NCI-H1048 (cell line): ENCODE measurements at places on chromosomes 1 and 21.

DNA sequence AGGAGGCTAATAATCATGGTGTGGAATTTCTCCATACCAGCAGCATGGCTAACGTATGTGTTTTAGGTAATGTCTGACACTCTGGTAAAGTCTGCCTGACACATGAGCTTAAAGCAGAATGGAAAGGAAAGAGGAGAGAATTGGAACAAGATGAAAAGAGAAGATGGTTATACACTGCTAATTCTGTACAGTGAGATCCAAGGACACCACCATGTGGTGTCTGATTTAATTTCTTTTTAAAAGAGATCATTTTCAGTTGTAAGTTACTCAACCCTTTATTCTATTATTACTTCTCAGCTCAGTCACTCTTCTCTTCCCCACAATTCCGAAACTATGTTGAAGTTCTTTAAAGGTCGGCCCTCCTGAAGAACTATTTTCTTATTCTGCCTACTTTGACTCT lies 15.6 kb downstream of the PRKAB2 start:
- DNase-seq: no peak

DNA sequence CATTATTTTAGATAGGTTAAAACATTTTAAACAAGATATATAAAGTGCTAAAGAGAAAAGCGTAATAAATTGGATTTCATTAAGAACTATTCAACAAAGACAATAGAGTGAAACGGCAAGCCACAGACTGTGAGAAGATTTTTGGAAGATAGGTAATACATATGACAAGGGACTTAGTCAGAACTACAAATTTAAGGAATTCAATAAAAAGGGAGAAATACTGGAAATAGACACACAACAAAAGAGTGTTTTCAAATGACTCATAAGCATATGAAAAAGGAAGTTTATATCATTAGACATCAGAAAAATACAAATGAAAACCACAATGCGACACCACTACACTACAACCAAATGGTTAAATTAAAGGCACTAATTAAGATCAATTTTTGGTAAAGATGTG lies 90.5 kb downstream of the GDAP2 start:
- no peak for DNase-seq

DNA sequence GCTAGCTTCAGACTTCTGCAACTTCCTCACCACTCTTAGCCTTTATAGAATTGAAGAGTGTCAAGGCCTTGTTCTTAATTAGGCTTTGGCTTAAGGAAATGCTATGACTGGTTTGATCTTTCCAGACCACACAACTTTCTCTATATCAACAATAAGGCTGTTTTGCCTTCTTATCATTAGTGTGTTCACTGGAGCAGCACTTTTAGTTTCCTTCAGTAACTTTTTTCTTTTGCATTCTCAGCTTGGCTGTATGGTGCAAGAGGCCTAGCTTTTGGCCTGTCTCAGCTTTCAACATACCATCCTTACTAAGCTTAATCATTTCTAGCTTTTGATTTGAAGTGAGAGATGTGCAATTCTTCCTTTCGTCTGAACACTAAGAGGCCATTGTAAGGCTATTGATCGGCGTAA lies 8.6 kb downstream of the PRKACB start:
- no peak for DNase-seq

DNA sequence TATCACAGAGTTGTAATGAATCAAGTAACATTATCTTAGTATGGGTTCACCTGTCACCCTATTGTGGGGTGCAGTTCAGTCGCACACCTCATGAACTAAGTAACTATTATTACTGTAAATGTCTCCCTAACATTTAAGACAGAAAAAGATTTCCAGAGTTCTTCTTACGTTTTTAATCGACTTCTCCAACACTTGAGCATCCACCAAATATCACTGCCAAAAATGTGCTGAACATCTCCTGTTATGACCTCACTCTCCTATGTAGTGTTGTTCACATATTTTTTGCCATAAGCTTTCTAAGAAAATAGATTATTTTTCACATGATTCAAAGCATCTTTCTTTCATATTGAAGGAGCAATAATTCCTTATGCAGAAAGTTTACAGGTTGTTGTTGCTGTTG lies 1.3 kb downstream of the TTLL7 start:
- no peak for DNase-seq

DNA sequence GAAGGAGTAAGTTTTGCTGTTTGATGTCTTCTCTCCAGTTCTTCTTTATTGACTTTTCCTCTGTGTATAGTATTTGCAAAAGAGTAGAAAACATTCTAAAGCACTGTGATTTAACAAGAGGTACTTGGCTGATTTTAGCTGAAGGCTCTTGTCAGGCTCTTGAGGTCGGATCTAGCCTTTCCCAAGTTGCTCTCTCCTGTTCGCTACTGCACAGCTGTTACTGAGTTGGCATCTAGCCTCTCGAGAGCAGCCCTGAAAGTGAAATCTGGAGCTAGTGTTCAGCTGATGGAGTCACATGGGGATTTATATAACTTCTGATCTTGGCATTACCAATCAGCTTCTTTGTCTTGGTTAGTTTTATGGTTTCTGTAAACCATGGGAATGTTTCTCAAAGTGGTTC lies 193.1 kb downstream of the RYR2 start:
- no peak for DNase-seq

GRCh38 chr1:95321531-95321930 lies 87.5 kb downstream of the RWDD3 start:
- DNase-seq: no peak

DNA sequence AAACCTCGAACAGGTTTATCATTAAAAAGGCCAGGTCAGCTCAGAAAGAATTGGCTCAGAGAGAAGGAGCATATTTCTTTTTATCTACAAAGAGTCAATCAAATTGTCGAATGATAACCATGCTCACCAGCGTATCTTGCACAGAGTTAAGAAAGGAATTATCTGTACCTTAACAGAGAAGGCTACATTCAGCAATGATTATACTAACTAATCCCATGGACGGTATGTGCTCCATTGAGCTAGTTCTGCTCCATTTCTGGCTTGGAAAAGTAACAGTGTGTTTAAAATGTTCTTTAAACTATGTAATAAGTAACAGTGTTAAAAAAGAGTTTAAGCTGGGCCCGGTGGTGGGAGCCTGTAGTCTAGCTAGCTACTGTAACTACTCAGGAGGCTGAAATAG lies 4.2 kb downstream of the UBR4 start:
- no peak for DNase-seq

GRCh38 chr1:168386492-168386891 lies 105.8 kb downstream of the TBX19 start:
- no peak for DNase-seq

DNA sequence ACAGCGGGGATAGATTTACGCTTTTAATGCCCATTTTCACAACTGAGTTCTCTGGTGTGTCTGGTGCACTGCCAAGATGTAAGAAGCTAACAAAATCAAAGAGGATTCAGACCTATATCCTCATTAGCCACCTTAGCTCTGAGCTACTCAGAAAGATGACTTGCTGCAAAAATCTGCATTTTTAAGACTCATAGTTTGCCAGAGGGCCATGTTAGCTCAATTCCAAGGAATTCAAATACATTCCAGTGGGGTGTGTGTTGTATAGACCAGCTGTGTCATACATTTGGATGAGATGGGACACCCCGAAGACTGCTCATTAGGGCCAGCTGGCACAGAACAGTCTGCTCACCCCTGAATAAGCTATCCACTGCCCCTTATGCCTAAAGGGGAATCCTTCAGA lies 8.9 kb downstream of the DENND2D start:
- no peak for DNase-seq

- no peak for DNase-seq
Measured at GRCh38 chr1:1150100-1150499, 23.6 kb upstream of the TTLL10 start.

GRCh38 chr1:209400351-209401220 lies 182.9 kb upstream of the CAMK1G start:
- DNase-seq: no peak

GRCh38 chr1:85296980-85297379 lies 20.5 kb upstream of the BCL10 start:
- DNase-seq: no peak

DNA sequence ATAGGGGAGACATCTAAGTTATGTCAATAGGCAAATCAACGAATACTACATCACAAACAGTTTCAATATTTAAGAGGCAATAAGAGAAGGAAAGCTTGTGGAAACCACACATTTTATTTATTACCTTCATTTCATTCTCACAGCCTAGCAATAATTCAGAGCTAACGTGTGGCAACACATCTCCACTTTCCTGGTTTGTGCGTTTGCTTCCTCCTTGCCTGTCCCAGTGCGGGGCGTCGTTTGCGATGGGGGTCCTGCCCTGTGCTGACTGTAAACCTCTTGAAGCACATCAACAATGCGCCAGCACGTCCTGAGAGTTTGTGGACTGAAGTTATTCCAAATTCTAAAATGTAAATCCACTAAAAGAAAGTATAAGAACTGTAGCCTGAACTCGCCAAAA lies 14.4 kb upstream of the VPS26C start:
- DNase-seq: no peak

DNA sequence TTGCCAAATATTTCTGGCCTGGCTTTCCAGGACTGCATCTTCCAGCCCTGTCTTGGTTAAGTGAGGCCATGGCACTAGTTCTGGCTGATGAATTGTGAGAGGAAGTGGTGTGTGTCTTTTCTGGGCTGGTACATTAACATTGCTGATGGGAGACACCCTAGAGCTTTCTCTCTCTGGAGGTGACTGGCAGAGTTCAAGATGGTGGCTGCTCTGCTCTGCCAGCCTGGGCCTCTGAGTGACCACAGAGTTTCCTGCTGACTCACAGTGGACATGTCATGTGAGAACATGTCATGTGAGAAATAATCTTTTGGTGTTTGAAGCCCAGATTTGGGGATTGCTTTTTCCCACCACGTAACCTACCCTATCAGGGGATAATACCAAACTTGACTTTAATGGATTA lies 218.0 kb upstream of the KIAA0040 start:
- no peak for DNase-seq

DNA sequence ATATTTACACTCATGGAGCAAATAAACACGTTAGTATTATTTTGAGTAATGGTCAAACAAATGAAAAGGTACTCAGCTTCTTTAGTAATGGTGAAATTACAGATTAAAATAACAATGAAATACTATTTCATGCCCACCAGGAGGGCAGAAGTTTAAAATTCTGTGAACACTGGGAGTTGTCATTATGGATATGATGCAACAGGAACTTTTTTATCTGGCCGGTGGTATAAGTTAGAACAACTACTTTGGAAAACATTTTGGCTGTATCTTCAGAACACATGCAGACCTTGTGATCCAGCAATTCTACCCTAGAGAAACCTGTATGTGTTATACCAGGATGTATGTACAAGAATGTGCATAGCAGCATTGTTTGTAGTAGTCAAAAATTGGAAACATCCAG lies 23.2 kb upstream of the PPP1R8 start:
- DNase-seq: no peak

DNA sequence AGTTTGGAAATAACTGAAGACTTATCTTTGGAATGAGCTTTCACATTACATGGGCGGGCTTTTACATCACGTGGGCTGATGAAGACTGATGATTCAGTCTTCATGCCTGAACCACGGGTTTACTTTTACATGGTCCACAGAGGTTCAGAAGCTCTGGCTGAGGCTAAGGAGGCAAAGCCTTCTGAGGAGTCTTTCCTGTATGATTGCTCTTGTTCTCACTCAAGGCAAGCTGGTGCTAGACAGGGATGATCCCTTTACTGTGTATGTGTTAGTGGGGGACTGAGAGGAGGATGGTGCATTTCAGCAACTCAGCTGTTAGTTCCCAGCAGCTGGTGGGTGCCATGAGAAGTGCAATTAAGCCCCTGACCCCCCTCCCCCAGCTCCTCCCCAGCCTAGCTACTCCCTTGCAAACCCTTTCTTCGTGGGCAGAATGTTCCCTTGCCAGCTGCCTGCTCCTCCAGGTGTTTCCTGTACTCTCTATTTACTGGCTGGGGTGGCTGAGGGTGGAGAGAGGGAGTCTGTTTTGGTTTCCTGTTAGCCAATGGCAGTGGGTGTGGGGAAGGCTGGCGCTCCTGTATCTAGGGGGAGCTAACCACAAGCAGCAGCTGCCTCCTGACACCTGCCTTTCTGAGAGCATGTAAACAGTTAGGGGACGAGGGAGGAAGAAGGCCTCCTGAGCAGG lies 15.4 kb downstream of the BTG2 start:
- DNase-seq: no peak

DNA sequence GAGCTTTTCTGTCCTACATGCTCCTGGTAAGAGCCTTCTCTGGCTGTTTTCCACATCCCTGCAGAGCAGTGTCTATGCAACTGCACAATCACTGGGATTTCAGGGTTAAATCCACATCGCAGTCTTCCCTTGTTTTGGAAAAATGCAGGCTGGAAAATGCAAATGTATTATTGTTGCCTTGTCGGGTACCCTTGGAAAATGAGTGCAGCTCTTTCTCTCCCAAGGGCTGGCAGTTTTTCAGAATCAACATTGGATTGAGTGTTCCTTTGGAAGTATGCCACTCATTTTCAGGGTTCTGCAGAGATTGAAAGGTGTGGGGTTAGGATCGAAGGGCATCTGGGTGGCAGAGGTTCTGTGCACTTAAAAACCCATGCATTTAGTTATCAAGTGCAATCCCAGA lies 3.2 kb downstream of the NOS1AP start:
- no peak for DNase-seq

DNA sequence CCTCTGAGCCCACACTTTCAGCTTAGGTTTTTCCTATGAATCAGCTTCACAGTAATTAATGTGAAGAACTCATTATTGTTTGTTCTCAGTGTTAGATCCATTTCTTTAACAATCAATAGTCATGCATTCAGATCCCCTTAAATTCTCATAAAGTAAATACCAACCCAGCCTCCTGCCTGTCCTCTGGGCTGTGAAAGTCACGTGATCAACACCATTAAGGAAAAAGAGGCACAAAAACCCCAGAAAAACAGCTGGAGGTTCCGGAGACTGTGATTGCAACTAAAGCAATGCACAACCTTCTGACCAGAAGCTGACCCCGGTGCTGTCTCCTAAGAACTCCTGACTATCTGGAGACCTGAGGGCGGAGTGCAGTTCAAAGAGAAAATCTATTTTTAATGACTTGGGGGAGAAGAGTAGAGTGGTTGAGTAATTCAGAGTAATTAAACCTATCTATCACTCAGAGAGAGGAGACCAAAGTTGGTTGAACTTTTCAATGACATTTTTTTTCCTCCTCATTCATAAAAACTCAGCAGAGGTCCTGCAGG lies 132.5 kb downstream of the PLXNA2 start:
- DNase-seq: no peak
